Activated CD4-positive, alpha-beta T cell treated with anti-CD3 and anti-CD28 coated beads for 24 hours (primary cell): ENCODE measurements at places on chromosomes 7 and 10.

DNA sequence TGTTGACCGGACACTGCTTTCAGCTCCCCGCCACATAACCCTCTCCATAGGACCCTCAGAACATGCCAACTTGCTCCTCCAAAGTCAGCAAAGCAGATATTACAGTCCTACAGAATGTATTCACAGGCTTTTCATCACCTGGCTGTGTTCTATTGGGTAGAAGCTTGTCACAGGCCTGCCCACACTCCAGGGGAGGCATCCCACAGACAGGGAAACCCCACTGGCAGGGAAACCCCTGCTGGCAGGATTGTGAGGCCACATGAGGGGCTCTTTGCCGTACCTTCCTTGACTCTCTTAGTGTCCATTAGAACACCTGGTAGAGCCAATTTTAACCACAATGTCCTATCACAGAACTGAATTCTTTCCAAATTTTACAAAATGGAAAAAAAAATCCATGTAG lies 344.2 kb upstream of the MGMT start:
- no peak for DNase-seq

DNA sequence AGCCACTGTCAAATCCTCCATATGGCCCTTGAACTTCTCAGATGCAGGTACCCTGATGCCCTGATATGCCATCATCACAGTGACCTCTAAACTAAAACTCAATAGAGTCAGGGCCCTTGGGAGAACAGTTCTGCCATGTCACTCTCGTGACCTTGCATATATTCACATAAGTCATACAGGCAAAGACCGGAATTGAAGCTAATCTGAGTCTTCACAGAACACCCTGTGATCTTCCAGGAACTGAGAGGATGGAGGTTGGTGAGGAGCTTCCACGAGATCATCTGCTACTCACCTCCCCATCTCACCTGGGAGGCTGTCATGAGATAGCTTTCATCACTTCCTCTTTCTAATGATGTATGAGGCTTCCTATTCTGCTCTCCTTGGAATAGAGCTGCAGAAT lies 228.7 kb upstream of the CCDC6 start:
- DNase-seq: no peak

- DNase-seq: no peak
Measured at GRCh38 chr7:159098811-159099655, 45.6 kb downstream of the VIPR2 start.

- no peak for DNase-seq
Measured at GRCh38 chr10:68550747-68551411, 9.3 kb upstream of the TET1 start.

GRCh38 chr7:34425631-34426384 lies 232.2 kb upstream of the NPSR1 start:
- no peak for DNase-seq
